ENCODE measurements at places on chromosomes 1 and 21.

GRCh38 chr1:172380441-172381244 is 39.8 kb upstream of the C1orf105 start:
- DNase-seq, result no peak

DNA sequence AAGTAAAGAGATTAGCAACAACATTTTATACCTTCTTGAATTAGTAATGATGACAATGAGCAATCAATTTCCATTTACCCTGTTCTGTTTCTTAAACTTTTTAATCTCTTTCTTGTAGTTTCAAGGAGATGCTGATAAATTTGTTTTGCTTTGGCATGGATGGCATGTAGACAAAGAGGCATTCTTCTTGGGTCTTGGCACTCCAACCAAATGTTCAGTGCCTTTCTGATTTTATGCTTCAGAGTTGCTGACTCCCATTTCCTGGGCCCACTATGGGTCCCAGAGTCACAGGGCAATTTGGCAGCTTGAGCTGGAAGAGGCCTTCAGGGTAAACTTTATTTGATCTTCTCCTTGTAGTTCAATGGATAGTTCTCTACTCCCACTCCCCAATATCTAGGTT is 42.1 kb upstream of the OSBPL9 start:
- no peak for DNase-seq

- no peak for DNase-seq
Measured at GRCh38 chr21:44919111-44919912, 1.4 kb downstream of the ITGB2 start.

- DNase-seq, result no peak
Measured at GRCh38 chr1:78668427-78668826, 18.8 kb downstream of the IFI44 start.

DNA sequence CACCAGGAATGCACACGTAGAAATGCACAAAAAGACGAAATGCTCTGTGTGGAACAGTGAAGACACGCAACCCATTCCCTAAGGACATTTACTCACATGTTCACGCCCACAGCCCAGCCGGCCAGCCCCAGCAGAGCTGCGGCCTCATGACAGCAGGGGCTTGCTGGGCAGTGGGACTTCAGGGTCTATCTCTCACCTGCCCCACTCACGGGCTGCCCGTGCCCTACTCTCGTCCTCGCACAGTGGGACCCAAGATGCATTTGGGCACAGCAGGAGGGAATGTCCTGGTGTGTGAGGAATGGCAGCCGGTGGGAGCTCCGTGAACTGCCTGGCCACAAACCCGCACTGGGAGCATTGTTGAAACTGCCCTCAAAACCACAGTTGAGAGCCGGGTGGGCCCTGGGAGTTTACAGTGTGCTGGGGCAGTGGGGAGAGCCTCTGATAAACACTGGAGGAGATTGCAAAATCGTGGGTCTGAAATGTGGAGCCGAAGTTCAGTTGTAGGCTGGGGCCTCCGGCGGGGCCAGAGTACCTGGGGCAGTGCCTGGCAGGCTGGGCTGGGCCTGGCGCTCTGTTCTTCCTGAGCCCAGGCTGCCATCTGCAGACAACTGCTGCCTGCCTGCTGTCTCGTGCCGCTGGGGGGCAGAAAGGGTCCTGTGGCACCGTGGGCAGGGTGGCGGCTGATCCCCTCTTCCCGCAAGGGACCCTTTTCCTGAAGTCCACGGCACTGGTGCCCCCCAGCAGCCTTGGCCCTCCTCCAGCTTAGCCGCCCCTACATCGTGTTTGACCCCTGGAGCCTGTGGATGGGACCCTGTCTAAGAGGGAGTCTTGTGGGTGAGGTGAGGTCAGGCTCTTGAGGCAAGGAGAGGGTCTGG is 20.7 kb upstream of the POFUT2 start:
- DNase-seq, result no peak

- no peak for DNase-seq
Measured at GRCh38 chr1:222171005-222171404, 376.9 kb downstream of the HHIPL2 start.

DNA sequence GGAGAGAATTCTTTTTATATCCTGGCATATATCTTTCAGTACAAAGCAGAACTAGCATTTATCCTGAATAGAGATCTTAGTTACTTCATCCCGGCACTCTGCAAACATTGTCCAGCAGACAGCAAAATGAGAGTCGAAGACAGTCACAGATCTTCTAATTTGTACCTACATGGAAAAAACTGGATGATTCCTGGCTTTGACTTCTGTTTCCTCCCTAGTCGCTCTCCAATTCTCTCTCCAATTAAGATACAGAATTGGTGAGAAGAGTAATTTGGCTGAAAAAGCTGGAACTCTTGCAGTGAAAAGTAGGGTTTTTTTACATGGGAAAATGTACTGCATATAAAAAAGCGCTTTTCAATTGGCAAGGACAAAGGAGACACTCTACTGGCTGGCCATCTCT is 151.1 kb upstream of the C8B start:
- DNase-seq, result no peak

GRCh38 chr1:178011465-178011828 is 41.6 kb upstream of the SEC16B start:
- DNase-seq, result no peak
